ENCODE measurements at places on chromosomes 7 and 10.
A peak's percentile ranks its signal among the peaks of the same experiment; 100 is the strongest.

DNA sequence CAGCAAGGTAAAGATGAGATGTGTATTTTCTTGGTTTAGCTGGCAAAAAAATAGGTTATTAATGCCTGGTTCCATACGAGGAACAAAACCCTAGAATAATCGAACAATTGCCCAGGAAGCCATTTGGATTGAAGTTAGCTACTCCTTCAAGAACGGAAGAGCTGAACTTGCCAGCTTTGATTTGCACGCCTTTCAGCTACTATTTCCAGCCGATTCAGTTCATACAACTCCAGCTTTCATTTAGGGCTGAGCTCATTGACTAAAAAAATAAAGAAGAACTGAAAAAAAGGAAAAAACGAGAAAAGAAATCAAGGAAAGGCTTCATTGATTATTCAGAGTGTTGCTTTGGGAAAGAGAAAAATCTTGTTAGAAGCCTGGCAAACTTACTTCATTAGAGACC, 60.4 kb downstream of the PTN start:
- DNase-seq, result no peak

- DNase-seq, result no peak
Measured at GRCh38 chr7:24870766-24871165, 109.2 kb downstream of the OSBPL3 start.

DNA sequence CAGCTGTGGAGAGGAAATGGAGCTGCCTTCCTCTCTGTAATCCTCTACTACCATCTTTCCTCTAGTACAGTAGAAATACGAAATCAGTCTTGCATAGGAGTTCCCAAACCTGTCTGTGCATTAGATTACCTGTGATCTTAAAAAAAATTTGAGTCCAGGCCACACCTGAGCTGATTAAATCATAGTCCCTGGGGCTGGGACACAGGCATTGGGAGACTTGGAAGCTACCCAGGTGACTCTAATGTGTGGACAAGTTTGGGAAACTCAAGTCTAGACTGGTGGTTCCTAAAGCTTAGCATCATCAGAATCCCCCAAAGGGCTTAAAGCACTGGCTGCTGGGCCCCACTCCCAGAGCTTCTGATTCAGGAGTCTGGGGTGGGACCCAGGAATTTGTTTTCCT, 152.7 kb upstream of the GLI3 start:
- no peak for DNase-seq

GRCh38 chr7:117997862-117998825, 124.9 kb upstream of the CTTNBP2 start:
- DNase-seq, result peak; percentile 84

DNA sequence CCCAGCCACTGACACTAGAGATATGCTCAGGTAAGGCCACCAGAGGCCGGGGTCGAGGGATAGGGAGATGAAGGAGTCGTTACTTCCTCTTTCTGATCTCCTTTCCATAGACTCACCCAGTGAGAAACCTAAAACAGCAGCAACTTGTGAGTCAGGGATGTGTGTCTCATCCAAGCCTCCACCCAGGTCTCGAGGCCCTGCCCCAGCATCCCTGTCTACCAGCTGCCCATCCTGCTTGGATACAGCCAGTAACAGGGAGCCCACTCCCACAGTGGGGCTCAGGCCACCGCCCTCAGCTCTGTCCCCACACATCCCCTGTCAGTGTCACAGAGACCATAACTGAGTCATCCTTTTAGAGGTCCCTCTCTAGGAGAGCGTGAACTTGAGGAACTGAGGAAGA, 49.6 kb upstream of the CHST15 start:
- no peak for DNase-seq

DNA sequence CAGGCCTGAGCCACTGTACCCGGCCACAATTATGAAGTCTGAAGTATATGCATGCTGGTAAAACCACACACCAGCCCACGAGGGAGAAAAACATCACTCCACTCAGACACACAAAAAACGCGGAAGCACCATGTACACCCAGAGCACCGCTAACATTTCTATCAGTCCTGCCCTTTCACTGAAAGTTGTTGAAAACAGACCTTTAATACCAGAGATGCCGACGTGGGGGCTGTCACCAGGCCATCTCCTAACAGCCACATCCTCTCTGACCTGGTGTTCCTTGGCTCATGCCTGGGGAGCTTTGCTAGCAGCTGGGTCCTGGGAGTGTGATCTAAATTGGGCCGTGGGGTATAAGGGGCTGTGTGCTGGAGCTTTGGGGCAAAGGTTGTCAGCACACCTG, 49.8 kb downstream of the BAIAP2L1 start:
- no peak for DNase-seq

DNA sequence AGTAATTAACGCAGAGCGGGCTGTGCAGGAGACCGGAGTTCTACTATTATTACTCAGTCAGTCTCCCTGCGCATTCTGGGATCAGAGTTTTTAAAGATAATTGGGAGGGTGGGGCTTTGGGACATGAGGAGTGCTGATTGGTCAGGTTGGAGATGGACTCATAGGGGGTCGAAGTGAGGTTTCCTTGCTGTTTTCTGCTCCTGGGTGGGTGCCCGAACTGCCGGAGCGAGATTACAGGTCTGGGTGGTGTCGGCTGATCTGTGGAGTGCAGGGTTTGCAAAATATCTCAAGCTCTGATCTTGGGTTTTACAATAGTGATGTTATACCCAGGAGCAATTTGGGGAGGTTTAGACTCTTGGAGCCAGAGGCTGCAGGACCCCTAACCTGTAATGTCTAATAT, 3.9 kb upstream of the LRRC27 start:
- no peak for DNase-seq

DNA sequence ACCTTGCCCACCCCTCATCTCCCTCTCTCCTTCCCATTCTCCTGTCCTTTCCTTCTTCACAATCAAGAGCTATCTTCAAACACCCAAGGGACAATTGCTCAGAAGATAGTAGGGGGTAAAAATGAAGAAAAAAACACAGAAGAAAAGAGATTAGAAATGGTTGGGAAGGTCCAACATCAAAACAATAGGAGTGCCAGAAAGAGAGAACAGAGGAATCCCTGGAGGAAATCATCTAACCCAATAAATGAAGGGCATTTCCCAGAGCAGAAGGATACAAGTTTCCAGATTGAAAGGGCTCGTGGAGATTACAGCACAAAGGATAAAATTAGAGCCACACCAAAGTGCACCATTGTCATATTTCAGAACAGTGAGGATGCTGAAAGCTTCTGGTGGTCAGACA, 145.6 kb downstream of the OAT start:
- DNase-seq, result no peak

DNA sequence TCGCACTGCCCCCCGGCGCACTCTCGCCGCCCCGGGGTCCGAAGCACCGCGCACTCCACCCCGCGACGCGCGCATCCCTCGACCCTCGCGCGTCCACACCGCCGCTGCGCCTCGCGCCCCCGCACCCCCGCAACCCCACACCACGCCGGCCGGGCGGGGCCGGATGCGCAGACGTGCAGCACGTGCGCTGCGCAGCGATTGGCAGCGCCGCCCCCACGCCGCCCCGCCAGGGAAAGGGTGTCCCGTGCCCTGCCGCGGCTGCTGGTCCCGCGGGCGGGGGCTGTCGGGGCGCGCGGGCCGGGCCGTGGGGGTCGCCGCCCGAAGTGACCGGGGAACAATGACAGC, 53.7 kb upstream of the KDM7A start:
- DNase-seq, result no peak
